Activated CD4-positive, alpha-beta T cell treated with anti-CD3 and anti-CD28 coated beads, Interleukin-2, amount 50 U/mL, for 1 hour (primary cell): ENCODE measurements at places on chromosomes 1 and 21.

- DNase-seq = no peak
Observed at GRCh38 chr1:55138823-55139222, 76.3 kb downstream of the USP24 start.

DNA sequence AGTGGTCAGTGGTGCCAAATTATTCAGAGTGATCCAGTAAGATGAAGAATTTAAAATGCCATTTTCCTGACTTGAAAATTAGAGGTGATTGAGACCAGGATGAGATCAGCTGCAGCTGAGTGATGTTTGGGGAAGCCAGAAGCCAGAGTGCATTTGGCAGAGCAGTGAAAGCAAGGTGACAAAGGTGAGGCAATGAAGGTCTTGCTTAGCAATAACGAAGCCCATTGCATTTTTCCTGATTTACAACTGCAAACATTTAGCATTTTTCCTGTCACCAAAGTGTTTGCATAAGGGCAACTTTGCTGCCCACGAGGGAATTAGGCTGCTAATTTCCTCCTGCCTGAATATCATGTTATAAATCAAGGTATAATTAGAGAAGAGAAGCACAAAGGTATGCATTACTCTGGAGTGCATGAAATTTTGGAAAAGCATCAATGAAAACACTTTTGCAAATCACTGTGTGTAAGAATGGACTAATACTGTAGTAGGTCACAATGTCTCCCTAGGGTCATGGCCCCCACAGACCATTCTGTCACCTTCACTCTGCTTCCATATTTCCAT, 188.2 kb upstream of the LYPLAL1 start:
- DNase-seq = no peak

- no peak for DNase-seq
Observed at GRCh38 chr21:46207920-46208591, 20.5 kb downstream of the LSS start.

DNA sequence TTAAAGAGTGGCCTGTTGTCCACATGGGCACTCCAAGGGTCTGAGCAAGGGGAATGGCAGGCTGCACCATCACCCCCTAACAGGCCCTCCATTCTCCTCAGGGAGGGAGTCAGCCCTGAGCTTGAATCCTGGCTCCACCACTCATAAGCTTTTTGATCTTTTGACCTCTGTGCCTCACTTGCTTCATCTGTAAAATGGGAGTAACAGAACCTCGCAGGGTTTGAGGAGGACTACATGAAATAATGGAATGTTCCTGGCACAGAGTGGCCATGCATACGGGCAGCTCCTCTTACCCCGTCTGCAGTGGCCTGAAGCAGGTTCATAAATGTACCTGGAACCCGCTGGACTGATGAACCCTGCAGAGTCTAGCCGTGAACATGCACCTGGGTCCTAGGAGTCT, 2.1 kb upstream of the XKR8 start:
- DNase-seq = no peak

DNA sequence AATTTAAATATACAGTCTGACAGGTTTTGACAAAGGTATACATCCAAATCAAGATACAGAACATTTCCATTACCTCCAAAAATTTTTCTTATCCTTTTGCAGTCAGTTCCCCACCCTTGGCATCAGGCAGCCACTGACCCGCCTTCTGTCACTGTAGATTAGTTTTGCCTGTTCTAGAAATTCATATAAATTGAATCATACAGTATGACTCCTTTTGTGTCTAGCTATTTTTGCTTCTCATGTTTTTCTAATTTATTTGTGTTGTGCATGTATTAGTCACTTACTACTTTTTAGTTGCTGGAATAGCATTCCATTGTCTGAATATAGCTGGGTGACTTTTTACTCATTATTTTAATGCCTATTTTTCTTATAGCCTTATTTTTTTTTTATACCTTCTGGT, 3.8 kb downstream of the UTP25 start:
- no peak for DNase-seq

GRCh38 chr1:174174461-174175329, 15.4 kb downstream of the RABGAP1L start:
- no peak for DNase-seq

- DNase-seq = no peak
Observed at GRCh38 chr1:160778976-160779375, 17.0 kb upstream of the LY9 start.

- no peak for DNase-seq
Observed at GRCh38 chr1:59317343-59317742, 20.4 kb downstream of the FGGY start.

DNA sequence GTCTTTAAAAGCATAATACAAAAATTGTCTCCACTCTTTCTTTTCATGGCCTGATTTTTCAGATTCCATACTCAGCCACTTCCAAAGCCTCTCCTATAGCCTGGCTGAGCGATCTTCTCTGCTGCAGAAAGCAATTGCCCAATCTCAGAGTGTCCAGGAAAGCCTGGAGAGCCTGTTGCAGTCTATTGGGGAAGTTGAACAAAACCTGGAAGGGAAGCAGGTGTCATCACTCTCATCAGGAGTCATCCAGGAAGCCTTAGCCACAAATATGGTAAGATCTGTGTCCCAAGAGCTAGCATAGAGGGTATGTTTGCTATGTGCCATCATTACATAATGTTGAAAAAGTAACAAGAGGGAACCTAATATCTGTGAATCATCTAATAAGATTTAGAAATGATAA, 130.7 kb upstream of the BMP8A start:
- no peak for DNase-seq

- no peak for DNase-seq
Observed at GRCh38 chr1:225655509-225656258, 2.8 kb upstream of the ENAH start.

DNA sequence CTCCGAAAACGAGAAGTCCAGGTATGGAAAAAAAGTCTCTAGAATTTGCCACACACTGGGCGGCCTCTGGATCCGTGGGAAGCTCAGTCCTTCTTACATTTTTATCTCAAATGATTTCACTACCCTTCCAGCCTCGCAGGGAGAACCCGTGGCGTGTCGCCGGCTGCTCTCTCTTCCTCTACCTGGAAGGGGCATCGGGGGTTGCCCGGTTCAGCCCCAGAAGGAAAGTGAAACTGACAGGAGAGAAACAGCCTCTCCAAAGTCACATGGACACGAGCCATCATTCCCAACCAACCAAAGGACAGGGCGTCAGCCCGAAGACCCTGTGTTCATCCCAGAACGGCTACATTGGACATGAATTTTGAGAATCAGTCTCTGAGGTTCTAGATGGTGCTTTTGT, 182.5 kb downstream of the ADSS2 start:
- no peak for DNase-seq

GRCh38 chr1:100722221-100722620, 2.7 kb downstream of the VCAM1 start:
- no peak for DNase-seq

DNA sequence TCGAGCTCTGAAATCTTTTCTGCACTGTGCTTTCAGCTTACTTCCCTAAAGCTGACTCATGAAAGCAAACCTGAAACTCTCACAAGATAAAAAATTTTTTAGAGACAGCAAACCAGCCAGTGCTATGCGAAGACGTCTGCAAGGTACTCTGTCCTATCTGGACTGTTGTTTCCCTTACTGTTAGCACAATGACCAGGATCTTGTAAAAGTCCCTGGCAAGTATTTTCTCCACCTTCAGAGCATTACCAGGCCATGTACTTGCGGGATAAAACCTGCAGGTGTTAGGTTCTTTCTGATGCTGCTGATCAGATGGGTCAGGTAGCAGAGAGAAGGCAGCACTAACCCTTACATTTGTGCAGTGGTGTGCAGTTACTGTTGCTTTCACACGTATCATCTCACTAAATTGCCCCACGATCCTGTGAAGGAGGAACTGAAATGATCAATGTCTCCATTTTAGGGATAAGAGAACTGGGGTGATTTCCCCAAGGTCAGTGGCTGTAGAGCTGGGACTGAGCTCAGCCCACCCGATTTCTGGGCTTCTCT, 56.6 kb downstream of the PLXNA2 start:
- DNase-seq = no peak
